ENCODE measurements at places on chromosomes 11 and 22.

GRCh38 chr11:62501432-62501891 lies 45.1 kb downstream of the AHNAK start:
- peak; percentile 87 for DNase-seq

DNA sequence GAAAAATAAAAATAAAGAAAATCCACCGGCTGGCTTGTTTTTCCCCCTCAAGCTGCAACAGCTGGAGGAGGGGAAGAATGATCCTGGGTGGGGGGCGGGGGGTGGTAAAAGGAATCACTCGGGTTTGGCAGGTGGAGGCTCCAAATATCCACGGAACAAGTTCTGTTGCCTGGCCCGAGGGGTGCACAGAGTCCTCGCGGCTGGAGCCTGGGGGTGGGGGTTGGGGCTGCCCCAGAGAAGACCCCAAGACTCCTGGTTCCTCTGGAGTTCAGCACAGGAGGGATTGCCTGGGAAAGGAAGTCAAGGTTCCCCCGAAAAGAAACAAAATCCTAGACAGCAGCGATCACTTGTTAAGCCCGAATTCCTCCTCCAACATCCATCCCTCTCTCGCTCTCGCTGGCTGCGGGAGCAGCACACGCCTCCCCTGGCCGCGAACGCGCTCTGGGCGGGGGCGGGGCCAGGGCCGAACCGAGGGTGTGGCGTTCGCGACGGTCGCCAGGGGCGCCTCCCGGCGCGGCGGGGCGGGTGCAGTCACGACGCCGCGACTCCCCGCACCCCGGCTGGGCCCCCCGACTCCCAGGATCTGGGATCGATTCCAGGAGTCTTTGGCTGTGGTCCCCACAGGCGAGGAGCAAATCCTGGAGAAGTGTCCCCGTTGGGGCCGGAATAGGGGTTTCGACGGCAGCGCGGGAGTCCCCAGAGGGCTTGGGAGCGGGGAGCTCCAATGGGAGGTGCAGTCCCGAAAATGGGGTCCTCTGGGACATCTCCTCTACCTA lies at the start of gene KCNA4:
Gene KCNA4 (minus strand): TSS at position 443 of the 776 bp plus-strand sequence. CDS start 4,352 bp downstream, outside the sequence.
- peak; percentile 0 for DNase-seq

DNA sequence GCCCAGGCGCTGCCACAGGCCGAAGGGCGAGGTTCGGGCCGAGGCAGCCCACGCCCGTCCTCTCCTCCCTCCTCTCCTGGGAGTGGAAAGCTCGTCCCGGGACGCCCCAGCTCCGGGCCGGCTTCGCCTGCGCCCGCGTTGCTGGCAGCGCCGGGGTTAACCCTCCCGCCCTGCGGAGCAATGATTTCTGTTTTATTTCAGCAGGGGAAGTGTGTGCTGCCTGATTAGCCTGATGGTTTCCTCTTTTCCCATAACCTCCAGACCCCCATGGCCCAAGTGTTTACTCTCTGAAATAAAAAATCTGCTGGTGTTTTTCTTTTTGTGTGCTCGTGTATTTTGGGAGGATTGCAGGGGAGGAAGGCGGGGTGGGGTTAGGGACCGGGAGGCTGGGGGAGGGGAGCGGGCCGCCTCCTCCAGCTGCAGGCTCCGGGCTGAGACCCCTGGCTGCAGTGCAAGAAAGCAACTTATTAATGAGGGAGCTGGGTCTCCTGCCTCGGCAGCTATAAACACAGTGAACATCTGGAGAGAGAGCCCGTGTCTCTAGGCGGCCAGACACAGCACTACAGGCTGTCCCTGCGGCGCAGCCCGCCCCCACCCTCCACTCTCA lies 38.6 kb downstream of the ETS1 start:
- no peak for DNase-seq

- no peak for DNase-seq
These were observed 53.9 kb upstream of the SHISAL1 start for GRCh38 chr22:44366372-44367300.

DNA sequence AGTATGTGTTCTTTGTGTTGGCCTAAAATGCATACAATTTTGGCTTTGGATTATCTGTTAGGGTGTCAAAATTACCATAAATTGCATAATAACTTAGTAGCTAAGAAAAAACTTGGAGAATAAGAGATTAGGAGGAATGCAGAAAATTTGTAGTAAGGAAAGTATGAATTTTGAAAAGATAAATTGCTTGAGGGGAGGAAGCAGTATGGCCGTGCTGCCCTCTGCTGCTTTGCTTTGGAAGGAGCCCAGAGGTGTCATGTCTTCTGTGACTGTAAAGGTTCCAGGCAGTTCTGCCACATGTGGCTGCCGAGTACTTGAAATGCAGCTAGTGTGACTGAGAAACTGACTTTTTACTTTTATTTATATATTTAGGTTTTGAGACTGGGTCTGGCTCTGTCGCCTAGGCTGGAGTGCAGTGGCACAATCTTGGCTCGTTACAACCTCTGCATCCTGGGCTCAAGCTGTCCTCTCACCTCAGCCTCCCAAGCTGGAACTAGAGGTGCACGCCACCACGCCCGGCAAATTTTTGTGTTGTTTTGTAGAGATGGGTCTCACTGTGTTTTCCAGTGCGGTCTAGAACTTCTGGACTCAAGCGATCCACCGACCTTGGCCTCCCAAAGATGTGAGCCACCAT lies 1.8 kb downstream of the ADSL start:
- peak; percentile 69 for DNase-seq

- no peak for DNase-seq
These were observed 87.5 kb downstream of the C11orf58 start for GRCh38 chr11:16825968-16826367.

DNA sequence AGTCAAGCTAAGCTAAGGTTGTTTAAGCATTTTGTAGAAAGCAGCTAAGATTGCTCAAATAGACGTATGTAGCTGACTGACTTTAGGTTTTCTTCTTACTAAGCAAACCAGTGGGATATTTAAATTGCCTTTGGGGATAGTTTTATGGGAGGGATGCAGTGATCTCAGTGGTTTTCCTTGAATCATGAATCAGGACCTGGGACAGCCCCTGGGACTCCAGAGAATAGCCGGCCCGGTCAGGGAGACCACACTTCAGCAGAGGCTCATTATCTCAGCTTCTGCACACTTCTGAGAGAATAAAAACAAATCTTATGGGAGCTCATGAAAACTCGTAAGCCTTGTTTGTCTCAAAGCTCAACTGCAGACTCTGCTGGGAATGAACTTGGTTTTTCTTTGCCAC lies at the start of gene OR9I1:
Gene OR9I1 (minus strand): TSS at position 62 of the 400 bp plus-strand sequence. CDS start 6,086 bp downstream, outside the sequence.
- DNase-seq = no peak

DNA sequence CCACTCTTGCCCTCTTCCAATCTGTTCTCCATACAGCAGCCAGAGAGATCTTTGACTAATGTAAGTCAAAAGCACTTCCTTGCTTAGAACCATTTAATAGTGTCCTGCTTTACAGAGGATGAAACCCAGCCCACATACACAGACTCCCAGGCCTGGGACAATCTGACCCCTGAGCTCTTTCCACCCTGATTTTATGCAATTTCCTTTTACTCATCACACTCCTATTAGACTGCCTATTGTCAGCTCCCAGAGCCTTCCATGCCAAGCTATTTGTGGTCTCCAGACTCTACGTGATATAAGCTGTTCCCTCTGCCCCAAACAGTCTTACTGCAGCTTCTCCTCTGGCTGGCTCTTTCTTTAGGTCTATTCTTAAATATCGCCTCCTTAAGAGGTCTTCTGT lies 28.1 kb downstream of the ME3 start:
- peak; percentile 82 for DNase-seq

DNA sequence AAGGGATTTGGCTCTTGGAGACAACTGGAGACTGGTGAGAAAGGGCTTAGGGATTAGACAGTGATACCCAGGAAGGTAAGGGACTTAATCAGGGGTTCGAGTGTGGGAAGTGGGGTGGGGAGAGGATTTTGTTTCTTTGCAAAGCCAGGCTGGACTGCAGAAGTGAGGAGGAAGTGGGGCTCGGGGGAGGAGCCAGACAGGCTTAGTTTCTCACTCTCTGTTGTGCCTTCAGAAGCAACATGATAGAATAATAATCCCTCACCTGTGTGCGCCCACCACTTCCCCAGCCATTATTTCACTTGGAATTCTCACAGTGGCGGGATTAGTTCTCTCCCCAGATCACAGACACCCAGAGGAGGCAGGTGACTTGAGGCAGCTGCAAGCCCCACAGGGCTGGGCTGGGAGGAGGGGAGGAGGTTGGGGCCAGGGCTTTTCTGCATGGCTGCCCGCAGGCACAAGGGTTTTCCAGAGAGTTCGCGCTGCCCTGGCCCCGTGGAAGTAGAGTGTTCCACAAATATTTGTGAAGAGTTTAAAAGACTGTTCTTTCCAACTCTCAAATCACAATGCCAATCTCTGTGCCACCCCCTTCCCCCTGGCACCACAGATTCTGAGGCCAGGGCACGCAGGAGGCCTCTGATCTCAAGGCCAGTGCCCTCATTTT lies 4.0 kb upstream of the SEC14L2 start:
- DNase-seq = no peak

- DNase-seq = no peak
These were observed 108.1 kb upstream of the THY1 start for GRCh38 chr11:119531056-119531455.
